ENCODE measurements at places on chromosomes 13 and 19. TPM values are rescaled to one million over a fixed set of nuclear protein-coding genes. Genes with fewer than 3 reads are reported as not detected.

GRCh38 chr19:34959021-34959420 lies 5.0 kb downstream of the ZNF792 start:
- H3K4me1 ChIP-seq, result no peaks in the 10 kb centered on the region
- H3K27ac ChIP-seq, result no peak overlapping the region
- H3K4me3 ChIP-seq, result no peak overlapping the region
- H3K27me3 ChIP-seq, result no peaks in the 10 kb centered on the region

GRCh38 chr19:55228403-55229031 lies at the start of gene TMEM86B:
TSS of gene TMEM86B (minus strand) at chr19:55228763. CDS start at chr19:55228741, 22 bp downstream.
- H3K27me3 ChIP-seq, result no peaks in the 10 kb centered on the region
- H3K4me1 ChIP-seq, result no peaks in the 10 kb centered on the region
- DNase-seq, result no peak
- no peak within 1 kb of the TSS for H3K27ac ChIP-seq
- peaks cover 18% of the 10 kb centered on the region for H3K36me3 ChIP-seq

DNA sequence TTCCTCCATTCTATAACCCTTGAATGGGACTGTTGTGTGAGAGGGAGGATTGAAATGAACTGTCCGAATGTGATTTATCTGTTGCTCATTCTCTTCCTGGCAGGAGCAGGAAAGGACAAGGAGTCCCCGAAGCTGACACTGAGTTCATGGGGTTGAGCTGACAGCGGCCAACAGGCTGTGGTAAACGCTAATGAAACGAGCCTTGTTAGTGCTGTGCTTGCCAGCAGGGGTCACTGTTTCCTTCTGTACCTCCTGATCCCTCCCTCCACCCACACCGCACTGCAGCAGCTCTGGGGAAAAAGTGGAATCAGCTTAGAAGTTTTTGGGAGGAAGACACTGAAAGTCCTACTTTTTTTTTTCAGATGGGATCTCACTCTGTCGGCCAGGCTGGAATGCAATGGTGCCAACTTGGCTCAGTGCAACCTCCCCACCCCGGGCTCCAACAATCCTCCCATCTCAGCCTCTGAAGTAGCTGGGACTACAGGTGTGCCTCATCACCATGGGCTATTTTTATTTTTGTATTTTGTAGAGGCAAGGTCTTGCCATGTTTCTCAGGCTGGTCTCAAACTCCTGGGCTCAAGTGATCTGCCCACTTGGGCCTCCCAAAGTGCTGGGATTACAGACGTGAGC lies 6.7 kb upstream of the ZNF761 start:
- no peaks in the 10 kb centered on the region for H3K4me1 ChIP-seq
- H3K4me3 ChIP-seq, result no peak overlapping the region
- no peaks in the 10 kb centered on the region for H3K27me3 ChIP-seq
- H3K36me3 ChIP-seq, result no peaks in the 10 kb centered on the region
- H3K27ac ChIP-seq, result no peak overlapping the region

Gene SYDE1
- 22.9 TPM for total RNA-seq

Gene LYL1
- total RNA-seq, result 9.2 TPM

Measured in breast epithelium (tissue), 4 donors.